Stimulated activated CD4-positive, alpha-beta T cell treated with anti-CD3 and anti-CD28 coated beads, Interleukin-1b, Interleukin-23, amount 100 ng/mL, for 48 hours (primary cell): ENCODE measurements at places on chromosomes 7 and 10.

DNA sequence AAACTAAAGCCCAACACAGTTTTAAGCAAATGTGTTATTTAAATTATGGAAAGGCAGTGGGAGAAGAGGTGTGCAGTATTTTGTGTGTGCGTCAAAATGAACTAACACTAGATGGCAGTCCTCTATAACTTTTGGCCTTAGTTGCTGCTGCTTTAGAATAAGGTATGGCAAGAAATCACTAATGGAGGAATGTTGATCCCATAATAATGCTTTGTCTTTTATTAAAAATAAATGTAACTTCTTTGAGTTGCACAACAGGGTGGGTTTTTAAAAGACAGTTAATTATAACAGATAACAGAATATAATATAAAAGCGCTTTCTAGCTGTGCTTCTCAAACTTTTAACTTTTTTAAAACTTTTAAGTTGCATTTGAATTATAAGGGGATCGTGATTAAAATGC, 56.4 kb downstream of the BBS9 start:
- no peak for DNase-seq

GRCh38 chr10:112959207-112959838, 9.3 kb downstream of the TCF7L2 start:
- no peak for DNase-seq

GRCh38 chr10:29994811-29995210, 64.6 kb downstream of the JCAD start:
- no peak for DNase-seq

DNA sequence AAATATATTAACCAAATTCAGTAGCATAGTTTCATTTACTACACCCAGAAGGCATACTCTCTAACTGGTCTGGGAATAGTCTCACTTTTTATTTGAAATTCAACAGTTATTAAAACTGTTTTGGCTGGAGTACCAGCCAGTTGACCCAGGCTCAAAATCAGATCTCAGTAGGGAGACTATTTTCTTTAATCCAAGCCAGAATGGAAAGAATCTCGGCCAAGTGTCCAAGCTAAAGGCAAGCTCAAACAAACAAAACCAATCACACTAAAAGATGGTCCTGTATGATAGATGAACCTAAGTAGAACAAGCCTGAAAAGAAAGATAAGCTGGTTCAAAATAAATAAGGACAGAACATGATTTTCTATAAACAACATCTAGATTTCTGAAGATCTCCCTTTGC, 259.6 kb upstream of the POM121L12 start:
- no peak for DNase-seq

DNA sequence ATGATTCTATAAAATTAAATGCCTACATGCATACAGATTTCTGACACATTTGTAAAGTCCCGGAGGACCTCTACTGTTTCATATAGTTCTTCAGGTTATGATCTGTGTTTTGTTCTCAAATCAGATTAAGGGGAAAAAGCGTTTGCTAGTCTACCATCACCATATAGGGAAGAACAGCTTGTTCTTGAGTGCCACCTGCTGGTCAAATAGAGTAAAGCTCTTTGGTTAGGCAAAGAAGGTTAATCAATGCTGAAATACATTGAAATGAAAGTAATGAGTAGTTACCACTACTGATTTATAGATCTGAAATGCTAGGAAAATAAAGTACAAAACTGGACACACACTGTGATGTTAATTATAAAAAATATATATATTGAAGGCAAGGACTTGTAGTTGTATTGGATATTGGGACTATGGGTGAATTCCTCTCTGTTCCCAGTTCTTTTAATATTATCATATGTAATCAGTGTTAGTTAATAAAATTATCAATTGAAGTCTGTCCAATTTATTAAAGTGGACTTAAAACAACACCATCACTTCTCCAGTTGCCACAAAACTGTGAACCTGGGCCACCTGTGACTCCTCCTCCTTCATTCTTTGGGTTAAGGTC, 72.6 kb upstream of the PDLIM1 start:
- peak; percentile 10 for DNase-seq

GRCh38 chr7:3446786-3447185, 145.7 kb downstream of the SDK1 start:
- no peak for DNase-seq

- no peak for DNase-seq
Measured at GRCh38 chr7:100370303-100370702, 3.0 kb upstream of the PILRA start.

- DNase-seq, result no peak
Measured at GRCh38 chr7:32865448-32866030, 26.0 kb downstream of the KBTBD2 start.

- no peak for DNase-seq
Measured at GRCh38 chr10:61973169-61973568, 71.7 kb downstream of the ARID5B start.

GRCh38 chr10:34838366-34838900, 23.3 kb upstream of the PARD3 start:
- no peak for DNase-seq

DNA sequence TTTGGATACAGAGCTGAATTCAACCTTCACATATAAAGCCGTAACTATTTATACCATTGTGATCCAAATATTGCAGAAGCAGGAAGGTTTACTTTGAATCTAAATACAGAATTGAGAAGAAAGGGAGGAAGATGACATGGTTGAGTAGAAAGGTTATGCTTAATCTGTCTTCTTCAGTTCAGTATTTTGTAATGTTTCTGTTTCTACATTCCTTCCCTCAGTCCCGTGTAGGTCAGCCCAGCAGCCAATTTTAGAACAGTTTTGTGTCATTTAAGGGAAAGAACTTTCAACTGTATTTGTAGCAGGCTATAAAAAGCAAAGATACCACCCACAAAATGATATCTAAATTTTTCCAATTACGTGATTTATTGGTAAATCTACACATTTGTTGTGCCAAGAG, 97.4 kb downstream of the CPED1 start:
- DNase-seq, result no peak

- no peak for DNase-seq
Measured at GRCh38 chr10:76114581-76115001, 683.2 kb downstream of the LRMDA start.

GRCh38 chr10:6347391-6347951, 144.7 kb downstream of the PFKFB3 start:
- peak; percentile 83 for DNase-seq

GRCh38 chr10:35219292-35219691, 92.6 kb downstream of the CREM start:
- peak; percentile 37 for DNase-seq

DNA sequence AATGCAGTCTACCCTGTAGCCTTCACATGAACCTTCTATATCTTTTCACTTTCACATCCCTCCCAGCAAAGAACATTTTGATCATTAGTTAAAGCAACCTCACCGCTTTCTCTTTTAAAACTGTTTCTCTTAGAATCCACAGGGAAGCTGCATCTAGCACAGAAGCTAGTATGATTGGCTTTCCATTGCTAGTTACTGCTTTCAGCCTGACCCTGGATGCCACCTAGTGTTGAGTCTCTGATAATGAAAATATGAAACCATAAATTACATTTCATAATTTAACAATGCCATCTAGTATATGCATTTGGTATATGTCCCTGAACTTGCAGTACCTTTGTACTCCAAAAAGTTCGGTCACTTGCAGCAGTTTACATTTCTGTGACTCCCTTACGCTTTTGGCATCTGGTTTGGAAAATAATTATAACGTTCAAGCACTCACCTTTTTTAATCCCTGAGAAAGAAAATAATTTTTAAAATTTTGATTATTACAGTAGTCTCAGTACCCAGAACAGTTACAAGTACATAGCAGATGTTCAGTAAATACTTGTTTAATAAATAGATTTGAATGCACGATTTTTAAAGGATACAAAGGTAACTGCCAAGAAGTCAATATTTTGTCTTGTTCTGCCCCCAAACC, 22.7 kb downstream of the CISD1 start:
- no peak for DNase-seq

GRCh38 chr10:69500864-69501468, 49.7 kb downstream of the TSPAN15 start:
- no peak for DNase-seq

DNA sequence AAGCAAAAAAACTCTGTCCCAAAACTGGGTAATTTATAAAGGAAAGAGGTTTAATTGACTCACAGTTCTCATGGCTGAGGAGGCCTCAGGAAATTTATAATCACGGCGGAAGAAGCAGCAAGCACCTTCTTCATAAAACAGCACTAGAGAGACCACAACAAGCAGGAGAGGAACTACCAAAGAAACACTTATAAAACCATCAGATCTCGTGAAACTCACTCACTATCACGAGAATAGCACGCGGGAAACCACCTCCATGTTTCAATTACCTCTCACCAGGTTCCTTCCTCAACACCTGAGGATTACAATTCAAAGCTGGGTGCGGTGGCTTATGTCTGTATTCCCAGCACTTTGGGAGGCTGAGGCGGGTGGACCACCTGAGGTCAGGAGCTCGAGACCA, 48.5 kb downstream of the PDIA4 start:
- no peak for DNase-seq

GRCh38 chr10:84076047-84076388, 63.3 kb upstream of the GHITM start:
- no peak for DNase-seq

GRCh38 chr7:7264306-7265040, 82.1 kb downstream of the C1GALT1 start:
- no peak for DNase-seq

DNA sequence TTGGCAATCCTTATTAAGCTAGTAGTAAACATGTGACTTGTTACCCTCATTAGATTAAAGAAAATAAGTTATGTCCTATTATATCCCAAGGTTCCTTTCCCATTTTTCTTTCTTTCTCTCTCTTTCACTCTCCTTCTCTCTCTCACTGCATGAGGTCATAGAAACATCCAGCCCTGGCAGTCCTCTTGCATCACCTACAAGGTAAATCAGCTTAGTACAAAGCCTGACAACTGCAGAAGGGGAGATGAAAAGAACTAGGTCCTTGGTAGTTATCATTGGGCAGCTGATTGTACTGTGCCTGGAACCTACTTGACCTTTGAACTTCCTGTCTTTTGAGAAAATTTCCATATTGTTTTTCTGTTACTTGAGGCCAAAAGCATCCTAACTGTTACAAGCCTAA, 307.9 kb upstream of the SP8 start:
- no peak for DNase-seq

- no peak for DNase-seq
Measured at GRCh38 chr7:140915935-140916555, 8.7 kb downstream of the BRAF start.

- no peak for DNase-seq
Measured at GRCh38 chr10:89091496-89091895, 100.9 kb downstream of the FAS start.

- DNase-seq, result no peak
Measured at GRCh38 chr10:47291682-47292081, 8.3 kb upstream of the GDF10 start.

DNA sequence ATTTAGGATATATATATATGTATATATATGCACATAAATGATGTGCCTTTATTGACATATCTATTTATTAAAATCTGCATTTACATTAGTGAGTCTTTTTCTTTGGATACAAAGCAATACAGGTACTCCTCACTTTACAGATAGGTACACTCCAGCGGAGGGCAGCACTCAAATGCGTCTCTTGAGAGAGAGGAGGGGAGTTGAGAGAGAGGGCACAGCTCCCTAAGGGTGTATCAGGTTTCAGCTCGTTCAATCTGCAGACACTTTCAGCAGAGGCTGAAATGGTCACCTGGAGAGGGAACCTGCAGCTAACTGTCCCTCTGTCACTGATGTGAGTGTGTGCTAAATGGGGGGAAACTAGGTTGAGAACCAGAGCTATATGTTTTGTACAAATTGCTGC, 21.5 kb downstream of the C10orf53 start:
- no peak for DNase-seq

DNA sequence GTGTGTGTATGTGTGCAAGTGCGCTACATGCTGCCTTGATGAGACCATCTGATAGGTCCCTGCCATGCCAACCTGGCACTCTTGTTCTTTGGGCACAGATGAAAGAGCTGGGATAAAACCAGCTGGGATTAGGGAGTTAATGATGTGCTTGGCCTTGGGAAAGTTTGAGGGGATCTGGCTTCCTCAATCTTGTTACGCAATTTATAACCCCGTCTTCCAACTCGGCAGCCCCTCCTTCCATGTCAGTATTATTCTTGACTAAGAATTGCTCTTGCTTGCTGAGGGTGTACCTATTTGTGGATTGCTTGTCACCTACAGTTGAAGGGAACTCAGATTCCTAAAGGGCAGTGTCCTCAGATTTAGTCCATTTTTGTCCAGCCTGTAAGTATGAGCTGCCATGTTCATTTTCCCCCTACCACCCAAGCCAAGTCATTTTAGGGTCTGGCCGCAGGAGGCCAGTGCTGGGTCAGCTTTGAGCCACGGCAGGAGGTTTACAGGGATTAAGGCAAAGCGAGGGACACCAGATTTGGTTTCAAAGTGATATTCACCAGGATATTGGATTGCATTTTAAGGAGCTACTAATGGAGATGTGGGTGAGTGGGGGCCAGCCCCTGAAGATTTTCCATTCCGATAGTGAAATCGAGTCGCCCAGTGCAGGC, 34.1 kb upstream of the KCNMA1 start:
- no peak for DNase-seq

- DNase-seq, result no peak
Measured at GRCh38 chr7:101956130-101956529, 138.7 kb downstream of the CUX1 start.

DNA sequence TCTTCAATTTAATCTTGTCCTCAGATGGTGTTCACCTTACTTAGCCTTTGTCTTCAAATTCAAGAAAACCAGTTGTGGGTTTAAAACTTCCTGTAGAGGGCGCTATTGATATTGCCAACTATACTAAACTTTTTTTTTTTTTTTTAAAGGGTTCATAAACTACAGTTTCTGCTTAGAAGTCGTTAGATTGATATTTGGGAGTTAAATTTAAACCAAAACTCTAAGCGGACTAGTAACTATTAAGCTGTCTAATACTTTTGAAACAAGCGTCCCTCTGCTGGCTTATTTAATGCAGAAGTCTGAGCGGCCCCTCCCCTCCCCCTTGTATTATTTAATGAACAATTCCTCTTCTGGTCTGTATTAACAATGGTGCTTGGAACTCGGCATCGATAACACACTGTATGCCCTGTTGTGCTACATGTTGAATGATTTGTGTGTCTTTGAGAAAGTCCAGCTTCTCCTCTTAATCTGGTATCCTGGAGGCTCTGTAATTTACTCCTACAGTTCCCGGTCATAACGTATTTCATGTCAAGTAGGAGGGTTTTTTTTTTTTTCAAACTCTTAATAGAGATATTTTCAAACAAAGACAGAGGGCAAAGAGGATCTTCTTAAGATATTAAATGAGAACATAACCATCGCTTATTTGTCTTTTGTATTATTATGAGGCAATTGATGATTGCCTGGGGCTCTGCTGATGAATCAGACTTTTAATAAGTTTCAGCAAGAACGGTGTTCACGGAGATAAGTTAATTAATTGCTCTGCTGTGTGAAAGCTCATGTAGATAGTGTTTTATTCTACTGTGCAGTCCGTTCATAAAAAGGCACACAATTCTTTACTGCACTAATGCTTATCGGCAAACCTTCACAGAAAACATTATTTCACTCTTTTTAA, 22.6 kb upstream of the CREB5 start:
- no peak for DNase-seq

- DNase-seq, result no peak
Measured at GRCh38 chr7:141268614-141269013, 194.8 kb downstream of the TMEM178B start.
